ENCODE measurements at places on chromosomes 5 and 9.

- no peak for DNase-seq
Observed at GRCh38 chr5:153818626-153819025, 220.1 kb downstream of the FAM114A2 start.

- DNase-seq, result no peak
Observed at GRCh38 chr5:99133921-99134320, 205.1 kb upstream of the CHD1 start.

DNA sequence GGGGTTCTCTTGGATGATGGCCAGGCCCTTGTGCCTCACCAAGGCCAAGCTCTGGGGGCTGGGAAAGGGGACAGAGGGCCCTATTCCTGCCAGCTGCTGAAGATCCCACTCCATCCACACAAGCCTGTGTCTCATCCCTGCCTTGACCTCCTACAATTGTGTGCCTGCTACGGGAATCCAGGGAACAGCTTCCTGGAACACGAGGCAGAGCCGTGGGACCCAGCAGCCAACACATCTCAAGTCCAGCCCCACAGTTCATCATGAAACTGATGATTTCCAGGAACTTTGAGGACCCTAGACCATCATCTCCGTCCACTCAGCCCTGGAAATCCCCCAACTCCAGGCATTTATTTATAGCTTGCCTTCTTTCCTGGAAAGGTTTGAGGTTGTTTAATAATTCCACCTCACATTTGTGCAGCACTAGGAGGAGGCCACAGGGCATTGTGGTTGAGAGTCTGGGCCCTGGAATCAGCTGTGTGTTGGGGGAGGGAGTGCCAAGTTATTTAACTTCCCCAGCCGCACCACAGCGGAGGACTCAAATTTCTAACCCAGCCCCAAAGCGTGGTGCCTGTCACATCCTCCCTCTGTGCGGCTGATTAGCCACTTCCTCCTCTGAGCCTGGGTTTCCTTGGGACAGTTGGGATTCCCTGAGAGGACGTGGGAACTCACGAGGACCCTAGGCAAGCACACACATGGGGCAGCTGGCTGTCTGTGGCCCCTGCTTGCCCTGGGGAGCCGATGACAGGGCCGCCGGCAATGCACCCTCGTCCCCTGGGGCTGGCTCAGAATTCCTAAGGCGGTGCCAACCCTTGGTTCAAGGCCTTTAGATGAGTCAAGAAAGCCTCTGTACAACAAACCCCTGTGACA is 58.2 kb upstream of the GGTA1 start:
- no peak for DNase-seq

DNA sequence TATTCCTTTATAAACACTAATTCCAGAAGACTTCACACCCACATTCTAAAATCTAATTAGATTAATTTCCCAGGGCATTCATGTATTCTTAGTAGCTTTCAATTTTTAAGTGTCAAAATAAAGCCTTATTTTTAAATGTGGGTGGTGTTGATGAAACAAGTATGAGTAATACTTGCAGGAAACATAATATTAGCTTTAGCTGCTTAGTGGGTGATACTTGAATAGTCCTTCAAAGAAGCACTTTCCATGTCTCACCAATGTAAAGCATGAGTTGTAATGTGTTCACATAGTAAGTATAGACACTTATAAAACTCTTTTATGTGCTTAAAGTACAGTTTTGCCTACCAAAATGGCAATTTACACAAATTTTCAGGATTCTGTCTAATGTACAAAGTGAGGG is 6.9 kb downstream of the FNBP1 start:
- no peak for DNase-seq

DNA sequence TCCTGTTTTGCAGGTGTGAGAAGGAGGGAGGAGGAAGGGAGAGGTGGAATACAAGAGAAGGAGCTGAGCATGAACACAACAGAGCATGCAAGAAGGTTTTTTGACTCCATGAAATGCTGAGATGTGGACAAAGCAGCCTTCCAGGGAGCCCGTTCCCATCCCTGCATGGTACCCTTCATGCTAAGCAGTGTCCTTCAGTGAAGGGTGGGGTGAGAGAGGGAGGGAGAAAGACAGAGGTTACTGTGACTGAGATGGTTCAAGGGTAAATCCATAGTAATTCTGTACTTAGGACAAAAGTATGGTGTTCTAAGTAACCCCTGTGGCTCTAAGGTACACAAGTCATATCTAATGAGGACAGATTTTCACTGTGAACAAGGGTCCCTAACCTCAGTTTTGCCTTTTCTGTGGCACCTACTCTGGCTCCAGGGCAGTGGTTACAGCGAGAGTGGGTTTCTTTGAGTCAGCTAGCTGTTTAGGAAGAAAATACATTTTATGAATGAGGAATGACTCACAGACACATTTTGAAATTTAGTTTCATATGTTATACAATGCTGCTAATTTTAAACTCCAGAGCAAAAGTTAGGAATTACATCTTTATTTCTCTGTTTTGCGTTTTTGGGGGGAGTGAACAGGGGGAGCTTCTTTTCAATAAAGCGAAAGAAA is 184.9 kb upstream of the SLC12A2 start:
- no peak for DNase-seq

GRCh38 chr5:175447571-175447970 is 3.6 kb upstream of the DRD1 start:
- no peak for DNase-seq

GRCh38 chr9:117304549-117304948 is 110.3 kb downstream of the ASTN2 start:
- no peak for DNase-seq
